ENCODE measurements at places on chromosomes 5 and 9.
A peak's percentile ranks its signal among the peaks of the same experiment; 100 is the strongest.

DNA sequence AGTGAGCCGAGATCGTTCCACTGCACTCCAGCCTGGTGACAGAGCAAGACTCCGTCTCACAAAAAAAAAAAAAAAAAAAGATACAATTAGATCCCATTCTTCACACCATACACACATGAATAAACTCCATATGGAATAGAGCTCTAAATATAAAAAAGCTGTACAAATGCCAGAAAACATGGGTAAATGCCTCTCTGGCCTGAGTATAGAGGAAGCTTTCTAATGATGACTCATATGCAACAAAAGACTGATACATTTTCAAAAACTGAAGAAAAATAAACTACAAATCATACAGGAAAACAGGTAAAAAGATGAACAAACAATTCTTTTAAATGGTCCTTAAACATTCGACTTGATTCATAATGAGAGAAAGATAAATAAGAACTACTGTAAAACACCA, 8.6 kb downstream of the ZFP62 start:
- no peak for DNase-seq

GRCh38 chr5:176806137-176806536, 4.2 kb upstream of the UNC5A start:
- DNase-seq = no peak

DNA sequence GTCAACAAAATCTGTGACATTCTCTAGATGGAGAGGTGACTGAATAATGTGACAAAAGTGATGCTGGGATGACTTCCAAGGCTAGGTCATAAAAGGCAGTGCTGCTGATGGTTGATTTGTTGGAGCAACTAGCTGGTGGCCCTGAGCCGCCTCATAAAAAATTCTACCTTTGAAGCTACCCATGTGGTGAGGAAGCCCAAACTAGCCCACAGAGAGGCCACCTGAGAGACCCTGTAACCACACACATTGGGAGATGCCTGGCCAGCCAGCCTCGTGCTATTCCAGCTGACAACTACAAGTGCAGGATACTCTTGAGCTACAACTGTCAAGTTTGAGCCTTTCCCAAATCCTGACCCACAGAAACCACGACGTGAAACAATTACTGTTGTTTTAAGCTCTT, 22.7 kb downstream of the CLTA start:
- DNase-seq = no peak

GRCh38 chr5:133113331-133114061, 61.7 kb downstream of the HSPA4 start:
- DNase-seq = no peak

DNA sequence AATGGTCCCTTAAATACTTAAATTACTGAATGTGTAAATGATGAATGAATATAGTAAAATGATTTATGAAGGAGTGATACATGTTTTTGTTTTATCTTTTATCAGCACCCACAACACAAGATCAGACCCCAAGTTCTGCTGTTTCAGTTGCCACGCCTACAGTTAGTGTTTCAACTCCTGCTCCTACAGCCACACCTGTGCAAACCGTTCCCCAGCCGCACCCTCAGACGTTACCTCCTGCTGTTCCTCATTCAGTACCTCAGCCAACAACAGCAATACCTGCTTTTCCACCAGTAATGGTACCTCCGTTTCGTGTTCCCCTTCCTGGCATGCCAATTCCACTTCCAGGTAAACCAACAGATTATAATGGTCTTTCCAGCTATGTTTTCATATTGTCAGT, 16.3 kb downstream of the TCERG1 start:
- peak; percentile 83 for DNase-seq

DNA sequence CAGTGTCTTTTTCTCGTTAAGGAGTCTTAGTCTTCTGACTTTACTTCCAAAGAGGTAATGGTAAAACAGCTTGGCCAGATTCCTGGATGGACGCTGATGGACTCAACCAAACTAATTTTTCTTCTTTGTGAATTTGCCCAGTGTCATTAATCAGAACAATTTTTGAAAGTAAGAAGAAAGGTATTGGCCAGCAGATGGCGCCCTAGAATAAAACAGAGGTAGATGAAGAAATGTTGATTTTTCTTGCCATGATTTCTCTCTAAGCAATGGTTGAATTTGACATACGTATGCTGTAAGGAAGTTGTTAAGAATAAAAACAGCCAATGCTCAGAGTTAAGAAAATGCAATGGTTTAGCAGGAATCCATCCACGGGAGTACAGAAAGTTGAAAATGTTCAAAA, 500.0 kb downstream of the DIRAS2 start:
- DNase-seq = peak; percentile 85

GRCh38 chr5:74433255-74433895, 207.2 kb downstream of the ENC1 start:
- no peak for DNase-seq

- no peak for DNase-seq
Observed at GRCh38 chr5:124907098-124907644, 160.7 kb upstream of the ZNF608 start.

GRCh38 chr9:76464706-76465105, 5.7 kb downstream of the GCNT1 start:
- DNase-seq = no peak

GRCh38 chr9:79334711-79335110, 237.1 kb upstream of the TLE4 start:
- DNase-seq = no peak

DNA sequence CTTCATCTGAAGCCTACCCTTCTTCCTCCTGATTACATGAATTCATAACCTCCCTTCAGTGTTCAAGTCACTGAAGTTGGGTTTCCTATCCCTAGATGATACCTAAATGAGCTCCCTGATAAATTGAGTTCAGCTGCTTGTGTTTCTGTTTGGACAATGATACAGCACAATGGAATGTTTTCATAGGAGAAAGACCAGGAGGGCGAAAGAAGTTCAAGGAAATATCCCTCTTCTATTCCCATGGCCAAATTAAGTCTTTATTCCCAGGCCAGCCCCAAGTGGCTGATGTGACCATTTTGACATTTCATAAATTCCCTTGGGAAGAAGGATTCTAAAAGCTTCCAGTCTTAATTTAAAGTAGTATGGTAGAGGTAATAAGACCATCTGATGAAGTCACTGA, 555.8 kb upstream of the CLINT1 start:
- no peak for DNase-seq

- DNase-seq = peak; percentile 76
Observed at GRCh38 chr5:180830253-180831138, 27.9 kb upstream of the MGAT1 start.

DNA sequence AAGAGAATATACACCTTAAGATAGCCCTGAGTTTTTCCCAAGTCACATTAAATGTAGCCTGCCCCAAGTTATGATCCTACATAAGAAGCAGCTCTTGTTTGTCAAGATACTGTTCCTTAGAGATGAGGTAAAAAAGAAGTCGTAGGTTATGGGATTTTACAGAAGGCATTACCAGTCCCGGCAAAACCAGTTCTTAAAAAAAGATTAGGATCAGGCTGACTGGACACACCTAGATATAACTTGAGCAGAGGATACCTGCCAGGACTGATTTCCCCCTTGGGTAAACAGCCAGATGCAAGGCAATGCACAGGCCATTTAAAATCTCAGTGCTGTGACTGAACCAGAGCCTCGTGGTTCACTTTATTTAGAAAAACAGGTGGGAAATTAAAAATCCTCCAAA, 14.1 kb upstream of the SEMA5A start:
- no peak for DNase-seq

GRCh38 chr5:176362233-176362490, 598 bp upstream of the KIAA1191 start:
- no peak for DNase-seq

DNA sequence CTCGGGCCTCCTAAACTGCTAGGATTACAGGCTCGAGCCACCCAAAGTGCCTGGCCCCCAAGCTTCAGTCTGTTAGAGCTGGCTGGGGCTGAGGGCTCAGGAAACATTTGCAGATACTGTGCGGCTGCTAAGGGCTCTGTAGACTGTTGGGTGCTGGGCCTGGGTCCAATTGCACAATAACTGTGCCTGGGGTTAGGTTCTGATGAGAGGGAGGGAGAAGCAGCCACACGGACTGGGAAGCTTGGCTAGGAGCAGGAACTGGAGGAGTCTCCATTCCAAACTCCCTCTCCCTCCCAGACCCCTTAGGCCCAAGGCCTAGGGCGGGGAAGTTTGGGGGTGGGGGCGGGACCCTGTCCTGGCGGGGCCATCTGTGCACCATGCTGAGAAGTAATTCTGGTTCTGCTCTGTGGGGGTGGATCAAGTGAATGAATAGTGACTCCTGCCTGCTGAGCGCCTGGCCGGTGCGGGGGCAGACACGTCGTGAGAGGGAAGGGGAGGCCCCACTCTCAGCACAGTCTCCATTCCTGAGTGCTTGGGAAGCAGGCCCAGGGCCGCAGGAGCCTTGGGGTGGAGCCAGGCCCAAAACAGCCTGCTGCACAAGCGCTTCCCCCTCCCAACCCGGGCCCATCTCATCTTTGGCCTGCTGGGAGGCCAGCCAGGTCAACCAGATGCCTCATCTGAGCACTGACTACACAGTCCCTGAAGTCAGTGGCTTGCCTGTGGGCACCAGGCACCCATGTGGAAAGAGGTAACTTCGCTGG, 1.5 kb downstream of the ASS1 start:
- peak; percentile 63 for DNase-seq

DNA sequence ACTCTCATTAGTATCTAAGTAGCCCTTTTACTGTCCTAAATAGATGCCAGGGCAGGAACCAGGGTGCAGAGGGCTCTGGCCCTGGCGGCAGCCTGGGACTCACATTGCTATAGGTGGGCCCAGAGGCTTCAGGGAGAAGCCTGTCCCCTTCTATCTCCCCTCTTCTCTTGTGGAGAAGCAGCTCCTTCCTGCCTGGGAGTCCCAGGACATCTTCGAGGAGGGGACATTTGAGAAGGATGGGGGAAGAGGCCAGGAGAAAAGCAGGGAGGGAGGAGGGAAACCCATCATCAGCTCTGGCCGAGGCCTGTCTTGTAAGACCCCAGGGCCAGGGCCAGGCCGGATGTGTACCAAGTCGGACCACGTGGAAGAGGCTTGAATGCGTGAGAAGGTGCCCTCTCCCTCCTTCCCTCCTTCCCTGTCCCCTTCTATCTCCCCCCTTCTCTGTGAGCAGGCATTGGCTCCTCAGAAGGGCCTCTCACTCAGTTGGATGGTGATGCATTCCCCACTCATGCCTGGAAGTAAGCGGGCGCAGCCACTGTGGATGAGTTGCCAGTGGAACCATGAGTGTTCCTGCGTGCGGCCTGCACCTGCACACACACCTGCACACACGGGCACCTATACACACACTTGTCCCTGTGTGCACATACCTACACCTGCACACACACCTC, 20.7 kb upstream of the LPCAT1 start:
- no peak for DNase-seq

DNA sequence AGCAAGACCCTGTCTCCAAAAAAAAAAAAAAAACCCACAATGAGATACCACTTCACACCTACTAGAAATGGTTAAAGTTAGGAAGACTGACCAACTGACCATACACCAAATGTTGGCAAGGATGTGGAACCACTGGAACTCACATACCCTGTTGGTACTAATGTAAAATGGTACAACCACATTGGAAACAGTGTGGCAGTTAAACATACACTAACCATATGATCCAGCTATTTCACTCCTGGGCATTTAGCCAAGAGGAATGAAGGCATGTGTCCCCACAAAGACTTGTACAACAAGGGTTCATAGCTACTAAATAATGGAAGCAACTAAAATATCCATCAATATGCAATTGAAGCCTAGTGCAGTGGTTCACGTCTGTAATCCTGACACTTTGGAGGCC, 21.3 kb downstream of the NAIF1 start:
- no peak for DNase-seq

- DNase-seq = no peak
Observed at GRCh38 chr5:171904886-171905285, 101.6 kb downstream of the FBXW11 start.

- no peak for DNase-seq
Observed at GRCh38 chr5:180684623-180685161, 35.3 kb upstream of the FLT4 start.

DNA sequence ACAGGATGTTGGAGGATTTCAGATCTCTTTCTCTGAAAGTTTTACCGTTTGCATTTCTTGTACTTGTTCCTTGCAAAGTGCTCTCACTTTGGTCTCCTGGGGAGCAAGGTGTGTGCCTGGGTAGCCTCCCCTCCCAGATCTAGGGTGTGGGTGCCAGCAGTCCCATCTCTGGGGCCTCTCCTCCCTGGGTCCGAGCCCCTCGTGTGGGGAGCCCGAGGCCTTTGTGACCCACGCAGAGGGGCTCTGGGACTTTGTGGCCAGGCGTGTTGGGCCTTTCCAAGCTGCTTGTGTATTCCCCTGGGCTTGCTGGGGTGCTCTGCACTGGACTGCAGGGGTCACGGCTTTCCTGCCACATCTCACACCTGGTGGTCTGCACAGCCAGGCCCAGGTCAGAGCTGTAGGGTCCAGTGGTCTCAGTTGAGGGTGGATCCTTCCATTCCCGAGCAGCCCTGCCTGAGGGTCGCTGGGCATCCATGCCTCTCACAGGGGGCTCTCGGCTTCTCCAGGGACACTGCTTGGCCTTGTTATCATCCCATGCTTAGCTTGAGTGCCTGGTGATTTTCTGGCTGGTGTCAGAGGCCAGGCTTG, 96.3 kb downstream of the CACNA1B start:
- no peak for DNase-seq

- DNase-seq = no peak
Observed at GRCh38 chr9:90340421-90340820, 302.2 kb downstream of the DIRAS2 start.

DNA sequence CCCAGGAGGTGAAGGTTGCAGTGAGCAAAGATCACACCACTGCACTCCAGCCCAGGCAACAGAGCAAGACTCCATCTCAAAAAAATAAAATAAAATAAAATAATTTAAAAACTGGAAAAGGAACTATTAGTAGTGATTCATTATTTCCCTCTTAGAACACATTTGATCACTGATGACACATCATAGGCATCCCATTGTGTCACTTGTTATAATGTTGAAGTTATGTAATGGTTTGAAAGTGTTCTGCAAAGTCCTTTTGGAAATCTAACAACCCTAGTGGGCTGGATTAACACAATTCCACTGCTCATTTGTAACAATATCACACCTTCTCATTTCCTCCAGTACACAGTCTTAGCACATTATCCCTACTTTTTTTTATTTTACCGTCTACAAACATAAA, 81.8 kb upstream of the LMNB1 start:
- no peak for DNase-seq

GRCh38 chr5:43051684-43052083, 11.6 kb upstream of the ANXA2R start:
- DNase-seq = no peak

- no peak for DNase-seq
Observed at GRCh38 chr5:139820606-139821005, 25.0 kb downstream of the PSD2 start.

DNA sequence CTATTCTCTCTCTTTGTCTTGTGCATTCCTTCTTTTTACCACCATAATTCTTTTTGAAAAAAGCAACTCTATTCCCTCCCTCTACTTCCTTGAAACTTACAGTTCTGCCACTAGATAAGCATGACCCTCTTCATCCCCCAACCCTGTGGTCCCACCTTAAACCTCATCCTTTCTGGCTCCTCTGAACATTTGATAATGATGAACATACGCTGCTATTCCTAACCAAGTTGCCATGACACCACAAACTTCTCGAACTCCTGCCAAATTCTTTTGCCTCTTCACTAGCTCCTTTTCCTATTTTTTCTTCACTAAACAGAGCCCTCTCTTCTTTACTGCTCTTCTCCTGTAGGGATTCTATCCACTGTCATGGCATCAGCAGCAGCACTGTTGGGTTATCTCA, 57.1 kb downstream of the MOCS2 start:
- DNase-seq = no peak
